ENCODE measurements at places on chromosomes 7 and 10. TPM values are rescaled to one million over a fixed set of nuclear protein-coding genes. Genes with fewer than 3 reads are reported as not detected.

- no peak for DNase-seq
Measured at GRCh38 chr10:11235771-11236170, 218.1 kb downstream of the CELF2 start.

GRCh38 chr7:15419596-15419995, 142.2 kb downstream of the AGMO start:
- no peak for DNase-seq

The NRG3 gene
- not detected for polyA plus RNA-seq

DNA sequence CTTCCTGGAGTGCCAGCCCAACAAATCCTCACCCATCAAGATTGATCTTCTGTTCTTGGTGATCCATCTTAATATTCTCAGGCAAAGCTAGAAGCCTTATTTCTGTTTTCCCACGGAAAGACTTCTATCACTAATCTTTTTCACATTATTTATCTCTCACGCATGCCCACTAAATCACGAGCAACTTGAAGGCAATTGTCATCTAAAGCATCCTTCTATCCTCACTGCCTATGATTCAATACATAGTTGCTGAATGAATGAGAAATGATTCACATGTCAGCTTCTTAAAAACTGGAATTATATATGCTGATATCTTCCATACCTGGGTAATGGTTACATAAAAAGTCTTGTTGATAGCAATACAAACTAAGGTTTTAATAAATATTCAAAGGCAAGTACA, 12.6 kb upstream of the COL1A2 start:
- DNase-seq, result no peak

DNA sequence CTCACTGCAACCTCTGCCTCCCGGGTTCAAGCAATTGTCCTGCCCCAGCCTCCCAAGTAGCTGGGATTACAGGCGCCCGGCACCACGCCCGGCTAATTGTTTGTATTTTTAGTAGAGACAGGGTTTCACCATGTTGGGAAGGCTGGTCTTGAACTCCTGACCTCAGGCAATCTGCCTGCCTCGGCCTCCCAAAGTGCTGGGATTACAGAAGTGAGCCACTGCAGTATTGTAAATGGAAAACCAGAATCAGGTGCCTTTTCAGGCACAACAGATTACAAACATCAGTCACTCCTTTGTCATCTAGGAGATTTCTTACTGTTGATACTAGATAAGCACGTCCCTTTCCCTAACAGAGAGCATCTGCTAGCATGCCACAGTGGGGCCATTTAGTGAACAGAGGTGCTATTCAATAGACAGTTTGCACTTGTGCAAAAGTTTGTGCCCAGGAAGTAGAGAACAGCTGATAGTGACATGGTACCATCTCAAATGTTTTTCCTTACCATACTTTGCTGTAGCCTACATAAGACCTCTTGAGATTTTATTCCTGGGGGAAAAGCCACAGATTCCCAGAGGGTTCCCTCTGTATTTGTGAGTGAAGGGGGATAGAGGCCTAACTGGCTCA, 24.5 kb upstream of the WAC start:
- no peak for DNase-seq

The MYL10 gene
- not detected for polyA plus RNA-seq

- DNase-seq, result no peak
Measured at GRCh38 chr7:66627881-66628360, 760 bp upstream of the KCTD7 start.

DNA sequence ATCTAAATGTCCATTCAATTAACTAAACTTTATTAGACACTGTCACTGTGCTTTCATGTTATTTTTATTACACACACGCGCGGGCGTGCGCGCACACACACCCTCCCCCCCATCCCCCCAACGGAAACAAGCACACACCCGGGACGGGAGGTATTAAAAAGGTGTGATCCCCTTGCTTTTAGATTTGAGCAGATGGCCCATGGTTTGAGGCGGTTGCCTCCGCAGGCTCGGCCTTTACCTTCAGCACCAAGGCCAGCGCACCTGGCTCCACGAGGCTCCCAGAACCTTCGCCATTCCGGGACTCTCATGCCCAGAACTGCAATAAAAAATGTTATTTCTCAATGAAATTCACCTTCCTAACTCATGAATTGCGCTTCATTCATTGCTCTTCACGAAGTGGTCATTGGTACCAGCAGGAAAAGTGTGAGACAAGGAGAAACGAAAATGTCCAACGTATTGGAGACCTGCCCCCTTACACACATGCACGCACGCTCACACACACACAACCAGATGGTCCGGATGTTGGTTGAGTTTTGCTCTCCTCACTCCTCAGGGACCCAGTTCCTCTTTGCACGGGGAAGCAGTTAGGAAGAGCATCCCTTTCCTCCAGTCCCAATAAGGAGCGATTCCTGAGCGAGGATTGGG, 20.8 kb upstream of the PTF1A start:
- DNase-seq, result no peak

DNA sequence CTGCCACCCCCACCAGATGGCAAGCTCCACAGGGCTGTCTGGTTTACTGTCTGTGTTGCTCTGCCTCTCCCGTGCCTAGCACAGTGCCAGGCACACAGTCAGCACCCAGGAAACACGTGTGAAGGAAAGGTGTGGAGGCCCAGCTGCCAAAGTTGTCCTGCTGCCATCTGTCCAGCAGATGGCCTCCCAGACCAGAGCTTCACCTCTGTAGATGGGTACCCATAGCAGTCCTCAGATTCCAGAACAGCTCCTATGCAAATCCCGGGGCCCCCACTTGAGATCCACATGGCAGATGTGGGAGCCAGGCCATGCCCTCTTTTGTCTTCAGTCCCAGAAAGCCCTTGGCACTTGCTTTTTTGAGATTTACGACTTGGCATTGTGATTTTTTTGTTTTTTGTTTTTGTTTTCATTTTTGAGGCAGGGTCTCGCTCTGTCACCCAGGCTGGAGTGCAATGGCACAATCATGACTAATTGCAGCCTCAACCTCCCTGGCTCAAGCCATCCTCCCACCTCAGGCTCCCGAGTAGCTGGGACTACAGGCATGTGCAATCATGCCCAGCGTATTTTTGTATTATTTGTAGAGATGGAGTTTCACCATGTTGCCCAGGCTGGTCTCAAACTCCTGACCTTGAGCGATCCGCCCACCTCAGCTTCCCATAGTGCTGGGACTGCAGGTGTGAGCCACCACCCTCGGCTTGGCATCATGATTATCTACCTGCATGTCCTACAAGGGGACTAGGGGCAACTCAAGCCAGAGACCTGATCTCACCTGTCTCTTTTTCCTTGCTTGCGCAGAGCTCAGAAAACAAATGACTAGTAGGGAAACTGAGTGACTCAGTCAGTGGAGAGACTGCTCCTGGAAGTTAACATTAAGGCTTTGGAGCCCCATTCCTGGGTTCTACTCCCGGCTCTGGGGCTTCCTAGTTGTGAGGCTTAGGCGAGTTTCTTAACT, 16.9 kb upstream of the PALD1 start:
- DNase-seq, result peak; percentile 87

Measured in A549 (cell line).